ENCODE measurements at places on chromosomes 13 and 19. TPM values are rescaled to one million over a fixed set of nuclear protein-coding genes. Genes with fewer than 3 reads are reported as not detected.

- DNase-seq = peak; percentile 64
Measured at GRCh38 chr19:38975214-38975860, at the start of gene FBXO17. Gene FBXO17 (minus strand): TSS chr19:38975742. CDS start chr19:38950319, 25,423 bp downstream.

- DNase-seq = peak; percentile 46
Measured at GRCh38 chr19:10517760-10518443, 655 bp upstream of the S1PR5 start.

DNA sequence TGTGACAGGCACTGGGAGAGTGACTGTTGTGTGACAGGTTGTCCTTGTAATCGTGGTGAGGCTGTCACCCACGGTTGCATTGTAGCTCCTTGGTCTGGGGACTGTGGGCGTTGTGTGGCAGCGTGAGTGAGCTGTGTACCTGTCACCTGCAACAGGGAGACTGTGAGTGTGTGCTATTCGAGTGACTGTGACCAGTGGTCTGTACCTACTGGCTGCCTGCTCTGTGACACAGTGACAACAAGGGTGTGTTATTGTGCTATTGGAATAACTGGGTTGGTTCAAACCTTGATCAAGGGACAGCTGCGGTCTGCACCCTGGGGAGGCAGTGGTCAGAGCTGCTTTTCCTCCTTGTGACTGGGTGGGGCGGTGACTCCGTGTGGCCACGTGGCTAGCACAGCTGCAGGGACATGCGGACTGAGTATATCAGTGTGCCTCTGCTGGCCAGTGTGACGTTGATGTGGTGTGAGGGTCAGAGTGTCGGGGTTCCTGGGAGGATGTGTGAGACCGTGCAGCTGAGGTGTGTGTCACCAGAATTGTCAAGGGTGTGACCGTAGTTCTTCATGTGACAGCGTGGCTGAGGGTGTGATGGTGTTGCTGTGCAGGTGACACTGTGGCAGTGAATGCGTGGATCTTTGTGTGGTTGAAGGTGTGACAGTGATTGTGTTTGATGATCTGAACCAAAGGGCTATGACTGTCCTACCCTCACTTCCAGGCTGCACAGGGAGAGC lies 10.1 kb upstream of the NFIX start:
- DNase-seq = peak; percentile 64

DNA sequence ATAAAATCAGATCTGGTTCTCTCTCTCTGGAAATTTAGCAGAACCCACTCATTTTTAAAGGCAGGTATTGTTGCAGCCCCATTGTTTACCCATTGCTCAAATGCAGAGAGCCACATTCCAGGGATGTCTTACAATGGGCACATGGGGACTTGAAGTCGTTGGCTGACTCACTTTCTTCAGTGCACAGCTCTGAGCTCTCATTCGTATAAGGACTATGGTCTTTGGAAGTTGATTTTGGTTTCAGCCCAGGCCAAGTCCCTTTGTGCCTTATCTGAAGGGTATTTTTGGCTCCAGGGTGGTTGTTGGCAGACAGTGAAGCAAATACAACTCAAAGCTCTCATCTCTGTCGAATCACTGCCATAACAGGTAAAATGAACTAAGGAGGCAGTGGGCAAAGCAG lies 47.3 kb upstream of the CLDN10 start:
- DNase-seq = no peak

- no peak for DNase-seq
Measured at GRCh38 chr13:85601526-85601925, 197.7 kb downstream of the SLITRK6 start.

DNA sequence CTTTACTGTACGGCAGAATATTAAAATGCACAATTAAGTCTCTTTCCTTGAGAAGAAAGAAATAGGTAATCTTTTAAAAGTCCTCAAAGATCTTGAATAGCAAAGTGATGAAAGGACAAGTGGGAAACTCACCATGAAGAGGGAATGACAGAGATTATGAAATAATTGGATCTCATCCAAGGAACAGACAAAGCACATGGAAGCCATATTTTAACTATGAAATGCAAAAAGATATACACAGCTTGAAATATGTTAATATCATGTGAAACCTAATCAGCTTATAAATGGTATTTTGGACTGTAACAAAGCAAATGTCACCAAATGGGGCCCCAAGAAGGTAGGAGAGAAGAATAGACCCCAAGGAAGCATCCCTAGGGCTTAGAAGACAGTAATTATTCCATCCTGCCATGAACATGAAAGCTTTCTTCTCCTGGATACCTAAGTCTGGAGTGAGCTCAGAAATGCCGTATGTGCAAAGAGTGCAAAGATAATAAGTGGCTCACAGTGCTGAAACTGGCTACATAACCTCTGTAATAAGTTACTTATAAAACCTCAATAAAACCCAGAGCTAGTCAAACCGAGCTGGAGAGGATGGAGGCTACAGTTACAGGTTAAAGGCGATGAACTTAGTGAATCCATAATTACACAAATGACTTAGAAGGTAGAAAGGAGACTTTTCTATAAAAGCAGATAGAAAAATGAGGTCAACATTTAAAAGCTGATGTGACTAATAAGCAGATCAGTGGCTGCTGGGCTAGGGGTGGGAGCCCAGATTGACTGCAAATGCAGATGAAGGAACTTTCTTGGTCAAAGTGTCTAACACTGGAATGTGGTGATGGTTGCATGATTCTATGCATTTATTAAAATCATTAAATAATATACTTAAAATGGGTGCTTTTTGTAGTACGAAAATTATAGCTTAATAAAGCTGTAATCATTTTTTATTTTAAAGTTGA lies 34.4 kb downstream of the DCLK1 start:
- DNase-seq = peak; percentile 15

- DNase-seq = no peak
Measured at GRCh38 chr19:1531587-1531986, 7.7 kb downstream of the PLK5 start.

DNA sequence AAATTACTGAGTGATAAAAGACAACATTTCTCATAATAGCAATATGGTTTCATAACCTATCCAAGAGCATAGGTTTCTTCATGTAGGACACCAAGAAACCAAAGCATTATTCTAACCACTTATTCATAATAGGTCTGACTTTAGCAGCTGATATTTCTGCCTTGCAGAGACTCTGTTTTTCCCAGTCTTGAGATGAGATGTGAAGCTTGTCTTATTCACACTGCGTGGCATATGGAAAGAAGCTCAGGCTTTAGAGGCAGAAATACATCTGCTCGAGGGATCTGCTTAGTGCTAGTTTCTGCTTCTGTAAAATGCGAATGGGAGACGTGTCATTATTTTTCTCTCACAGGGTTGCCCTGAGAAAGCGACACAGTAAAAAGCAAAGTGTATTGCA lies 232.0 kb upstream of the SPRY2 start:
- no peak for DNase-seq

DNA sequence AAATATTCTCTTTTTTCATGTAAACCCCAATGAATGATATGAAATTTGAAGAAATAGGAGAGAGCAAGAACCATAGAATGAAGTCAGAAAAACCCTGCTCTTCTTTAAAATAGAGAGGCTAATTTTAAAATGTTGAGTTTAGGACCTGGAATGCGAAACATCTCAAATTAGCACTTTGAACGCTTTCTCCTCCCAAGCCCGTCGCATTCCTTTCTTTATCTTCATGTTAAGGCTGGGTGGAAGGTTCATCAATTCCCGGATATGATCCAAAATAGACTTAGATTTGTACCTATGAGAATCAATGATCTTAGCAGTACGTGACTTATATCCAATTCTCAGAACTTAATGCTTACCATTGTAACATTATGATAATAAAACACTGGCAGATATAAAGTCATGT lies 24.1 kb upstream of the LGALS16 start:
- no peak for DNase-seq

- peak; percentile 8 for DNase-seq
Measured at GRCh38 chr13:48686636-48687210, 33.0 kb downstream of the CYSLTR2 start.

DNA sequence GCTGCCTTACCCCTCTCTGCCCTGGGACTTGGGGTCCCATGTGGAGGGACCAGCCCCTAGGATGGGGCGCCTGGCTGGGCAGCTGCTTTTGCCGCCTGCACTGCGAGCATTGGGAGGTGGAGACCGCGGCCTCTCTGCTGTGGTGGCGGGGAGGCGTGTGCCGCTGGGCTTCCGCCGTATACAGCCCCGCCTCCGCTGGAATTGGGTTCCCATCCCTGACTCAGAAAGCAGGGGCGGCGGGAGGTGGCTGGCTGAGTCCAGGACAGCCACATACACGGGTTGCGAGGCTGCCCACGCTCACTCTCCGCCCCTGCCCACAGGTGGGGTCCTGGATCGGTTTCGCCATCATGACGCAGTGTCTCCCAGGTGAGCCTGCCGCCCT lies 6.6 kb downstream of the NDUFB7 start:
- DNase-seq = no peak

DNA sequence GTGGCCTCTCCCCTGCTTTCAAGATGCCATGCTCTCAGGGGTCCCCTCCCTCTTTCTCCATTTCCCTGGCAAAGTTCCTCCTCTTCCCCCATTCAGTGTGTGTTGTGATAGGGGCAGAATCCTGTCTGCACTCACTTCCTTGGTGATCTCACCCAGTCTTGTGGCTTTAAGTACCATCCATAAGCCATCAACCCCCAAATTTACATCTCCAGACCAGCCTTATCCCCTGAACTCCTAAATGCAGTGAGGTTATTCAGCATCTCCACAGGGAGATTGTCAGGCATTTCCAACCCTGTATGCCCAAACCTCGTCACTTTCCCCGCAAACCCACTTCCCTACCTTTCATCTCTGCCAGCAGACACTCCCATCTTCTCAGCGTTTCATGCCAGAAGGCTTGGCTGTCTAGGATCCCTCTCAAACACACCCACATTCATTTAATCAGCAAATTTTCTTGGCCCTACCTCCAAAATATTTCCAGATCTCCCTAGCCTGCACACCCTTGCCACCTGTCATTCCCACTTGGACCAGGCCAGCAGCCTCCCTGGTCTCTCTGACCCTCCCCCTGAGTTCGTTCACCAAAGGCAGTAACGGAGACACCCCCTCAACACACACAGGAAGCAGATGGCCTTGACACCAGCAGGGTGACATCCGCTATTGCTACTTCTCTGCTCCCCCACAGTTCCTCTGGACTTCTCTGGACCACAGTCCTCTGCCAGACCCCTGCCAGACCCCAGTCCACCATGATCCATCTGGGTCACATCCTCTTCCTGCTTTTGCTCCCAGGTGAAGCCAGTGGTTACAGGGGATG lies at the start of gene HCST:
TSS of gene HCST (plus strand) at position 676 of the 808 bp plus-strand sequence. CDS start at position 741, 65 bp downstream.
- DNase-seq = no peak

LYPD5 gene
- total RNA-seq = 0.43 TPM

CD79A gene
- total RNA-seq = not detected

SKA3 gene
- 12.9 TPM for total RNA-seq

CXCL17 gene
- not detected for total RNA-seq

CEACAM16 gene
- under 0.01 TPM for total RNA-seq

SERP2 gene
- total RNA-seq = 5.5 TPM
